ENCODE measurements at places on chromosomes 7 and 10.

DNA sequence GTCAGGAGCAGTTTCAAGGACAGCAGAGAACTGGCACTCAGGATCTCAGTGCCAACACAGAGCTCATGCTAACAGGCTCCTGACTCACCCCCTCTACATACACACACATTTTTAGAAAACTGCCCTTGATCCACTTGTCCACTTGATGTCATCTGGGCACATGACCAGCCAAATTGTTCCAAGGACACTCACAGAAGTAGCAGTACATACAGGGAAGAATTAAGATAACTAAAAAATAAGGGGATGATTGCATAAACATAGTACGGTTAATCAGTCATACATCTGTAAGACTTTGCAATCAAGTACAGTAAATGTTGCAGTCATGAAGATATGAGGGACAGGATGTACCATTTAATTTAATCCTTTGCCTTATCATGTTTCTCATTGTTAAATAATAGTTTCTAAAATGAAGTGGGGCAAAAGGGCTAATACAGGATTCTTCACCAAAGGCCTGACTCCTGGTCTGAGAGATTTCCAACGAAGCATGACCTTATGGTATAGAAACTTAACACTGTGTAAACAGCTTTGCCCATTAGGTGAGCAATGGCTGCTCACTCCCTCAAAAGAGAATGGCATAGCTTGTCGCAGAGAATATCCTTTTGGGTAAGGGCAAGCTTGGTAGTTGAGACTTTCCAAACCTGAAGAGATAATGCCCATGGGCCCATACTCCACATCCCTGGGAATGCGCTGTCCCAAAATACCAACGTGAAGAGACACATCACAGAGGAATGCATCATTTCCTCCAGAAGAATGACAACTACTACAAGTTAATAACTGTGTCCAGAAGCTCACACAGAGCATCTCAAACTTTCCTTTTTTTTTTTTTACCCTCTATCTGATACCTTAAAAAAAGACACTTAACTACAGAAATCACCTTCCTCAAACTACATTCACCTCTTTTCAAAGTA, 94.1 kb downstream of the ARMH3 start:
- peak; percentile 36 for DNase-seq

GRCh38 chr7:46710927-46711326, 789.9 kb upstream of the IGFBP3 start:
- no peak for DNase-seq

DNA sequence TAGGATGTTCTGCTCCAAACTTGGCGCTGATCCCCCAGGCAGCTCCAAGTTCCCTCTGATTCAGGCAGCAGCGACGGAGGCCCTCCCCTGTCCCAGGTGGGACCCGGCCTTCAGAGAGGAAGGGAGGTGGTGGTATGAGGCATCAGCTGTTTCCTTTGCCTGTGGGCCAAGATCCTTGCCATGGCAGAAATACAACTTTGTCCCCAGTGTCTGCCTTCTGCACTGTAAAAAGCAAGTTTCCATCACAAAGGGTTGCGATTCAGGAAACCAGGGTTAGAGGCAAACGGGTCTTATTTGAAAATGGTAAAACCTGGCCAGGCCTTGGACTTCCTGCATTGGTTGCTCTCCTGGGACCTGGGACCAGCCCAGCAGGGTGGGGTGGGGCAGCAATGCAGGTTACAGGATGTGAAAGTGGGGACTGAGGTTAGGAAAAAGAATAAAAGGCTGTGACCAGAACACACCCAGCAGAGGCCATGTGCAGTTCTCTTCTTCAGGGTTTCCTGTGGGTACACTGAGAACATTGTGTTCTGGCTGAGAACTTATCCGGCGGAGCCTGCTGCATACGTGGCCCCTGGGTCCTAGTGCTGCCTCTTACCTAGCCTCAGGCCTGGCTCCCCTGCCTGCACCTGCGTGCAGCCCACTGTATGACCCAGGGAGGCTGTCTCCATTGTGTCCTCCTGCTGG, 25.1 kb upstream of the DDIT4 start:
- no peak for DNase-seq

DNA sequence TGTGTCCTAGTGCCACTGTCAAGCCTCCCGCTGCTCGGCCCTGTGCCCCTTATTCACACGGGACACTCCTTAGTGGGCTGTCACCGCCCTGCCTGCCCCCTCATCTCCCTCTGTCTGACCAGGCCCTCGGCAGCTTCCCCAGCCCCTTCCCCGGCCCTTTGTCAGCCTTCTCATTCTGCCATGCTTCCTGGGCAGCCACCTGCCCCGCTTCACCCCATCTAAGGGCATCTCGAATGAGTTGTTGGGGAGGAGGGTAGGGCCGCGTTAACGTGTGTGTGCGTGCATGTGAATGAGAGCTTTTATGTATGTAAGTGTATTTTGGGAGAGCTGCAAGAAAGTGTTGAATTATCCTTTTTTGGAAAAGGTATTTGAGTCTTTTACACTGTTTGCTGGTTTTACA, 49.7 kb downstream of the GTF2I start:
- no peak for DNase-seq

DNA sequence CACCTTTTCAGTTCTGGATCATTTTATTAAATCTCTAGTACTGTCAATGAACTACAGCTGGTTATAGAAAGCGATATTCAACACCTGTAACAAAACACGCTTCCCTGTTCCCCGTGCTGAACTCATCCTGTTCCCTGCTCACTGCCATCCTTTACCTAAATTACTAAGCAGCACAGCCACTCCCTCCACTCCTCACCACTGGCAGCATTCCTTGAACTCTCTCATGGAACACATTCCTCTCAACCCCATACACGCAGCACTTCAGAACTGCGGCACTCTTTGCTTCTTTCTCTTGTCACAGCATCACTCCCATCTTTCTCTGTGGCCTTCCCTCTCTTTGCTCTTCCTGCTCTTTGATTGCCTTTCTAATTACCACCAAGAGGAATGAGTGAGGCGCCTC, 27.4 kb downstream of the RELN start:
- no peak for DNase-seq

DNA sequence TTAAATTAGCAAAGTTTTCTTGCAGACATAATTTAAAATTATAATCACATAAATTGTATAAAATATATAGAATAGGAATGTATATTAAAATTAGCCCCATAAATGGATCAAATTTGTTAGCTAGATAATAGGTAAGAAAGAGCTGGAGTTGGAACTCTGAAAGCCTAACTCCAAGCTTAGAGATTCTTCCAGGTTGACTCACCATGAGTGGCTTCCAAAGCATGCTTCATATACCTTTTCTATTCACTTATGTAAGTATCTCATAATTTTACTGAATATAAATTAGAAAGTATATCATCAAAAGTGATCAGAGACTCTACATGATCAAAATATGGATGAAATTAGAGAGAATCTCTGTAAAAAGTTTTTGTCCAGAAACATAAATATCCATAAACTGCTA, 320.7 kb upstream of the MAGI2 start:
- DNase-seq, result no peak

- DNase-seq, result no peak
Measured at GRCh38 chr10:103120546-103120945, 72.5 kb downstream of the NT5C2 start.

GRCh38 chr7:158414002-158414401, 173.6 kb downstream of the PTPRN2 start:
- DNase-seq, result no peak

- DNase-seq, result no peak
Measured at GRCh38 chr7:70477036-70478010, 654.6 kb upstream of the GALNT17 start.

GRCh38 chr10:53646525-53646924, 873.9 kb upstream of the MBL2 start:
- DNase-seq, result no peak

DNA sequence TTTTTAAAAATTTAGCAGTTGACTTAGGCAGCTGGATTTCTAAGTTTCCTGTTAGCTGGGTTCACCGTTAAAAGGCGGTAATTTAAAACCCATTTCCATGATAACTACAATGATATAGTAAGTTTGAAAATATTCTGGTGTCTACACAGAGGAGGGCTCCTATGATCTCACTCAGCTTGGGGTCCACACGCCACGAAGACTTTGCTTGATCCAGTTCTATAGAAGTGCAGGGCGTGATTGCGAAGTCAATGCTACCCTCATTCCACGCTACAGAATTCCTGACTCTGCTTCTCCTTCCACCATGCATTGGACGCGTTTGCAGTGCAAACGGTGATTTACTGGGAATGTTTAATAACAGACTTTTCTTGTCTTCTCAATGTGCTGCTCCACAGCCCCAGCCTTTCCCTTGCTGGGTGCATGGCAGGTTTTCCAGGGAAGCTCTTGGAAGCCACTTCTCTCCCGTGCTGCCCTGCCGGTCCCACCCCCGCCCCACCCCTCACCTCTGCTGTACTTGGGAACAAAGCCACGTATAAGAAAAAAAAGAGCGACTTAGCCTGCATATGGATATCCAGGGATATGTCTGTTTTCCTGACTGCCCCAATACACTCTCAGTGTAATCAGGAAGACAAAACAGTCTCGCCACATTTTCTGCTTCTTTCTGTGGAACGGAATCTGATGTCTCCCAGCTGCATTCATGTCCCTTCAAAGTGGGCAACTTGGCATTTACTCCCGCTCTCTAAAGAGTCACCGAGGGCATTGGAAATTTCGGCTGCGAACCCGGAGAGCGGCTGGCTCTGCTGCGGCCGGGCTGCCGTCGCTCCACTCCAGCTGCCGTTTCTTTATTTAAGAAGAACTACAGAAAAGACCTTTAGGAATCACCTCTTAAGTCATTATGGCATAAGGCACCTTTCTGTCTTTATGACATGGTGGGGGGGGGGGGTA, 434.4 kb upstream of the MGMT start:
- DNase-seq, result no peak

DNA sequence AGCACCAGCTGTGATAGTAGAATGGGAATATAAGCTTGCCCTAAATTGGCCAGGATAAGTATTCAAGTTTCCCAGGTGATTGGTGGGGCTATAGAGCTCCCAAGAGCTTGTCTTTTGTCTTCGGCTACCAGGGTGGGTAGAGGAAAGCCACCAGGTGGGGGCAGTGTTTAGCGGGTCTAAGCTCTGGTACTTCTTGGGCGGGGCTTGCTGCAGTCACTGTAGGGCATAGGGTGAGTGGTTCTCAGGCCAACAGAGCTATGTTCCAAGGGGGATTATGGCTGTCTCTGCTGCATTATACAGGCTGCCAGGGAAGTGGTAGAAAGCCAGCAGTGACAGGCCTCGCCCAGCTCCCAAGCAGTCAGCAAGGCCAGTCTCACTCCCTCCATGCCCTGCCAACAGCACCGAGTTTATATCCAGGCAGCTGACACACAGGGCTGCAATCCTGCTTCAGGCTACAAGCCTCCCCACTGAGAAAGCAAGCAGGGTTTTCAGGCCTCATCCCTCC, 110.7 kb downstream of the ZNF467 start:
- peak; percentile 61 for DNase-seq

DNA sequence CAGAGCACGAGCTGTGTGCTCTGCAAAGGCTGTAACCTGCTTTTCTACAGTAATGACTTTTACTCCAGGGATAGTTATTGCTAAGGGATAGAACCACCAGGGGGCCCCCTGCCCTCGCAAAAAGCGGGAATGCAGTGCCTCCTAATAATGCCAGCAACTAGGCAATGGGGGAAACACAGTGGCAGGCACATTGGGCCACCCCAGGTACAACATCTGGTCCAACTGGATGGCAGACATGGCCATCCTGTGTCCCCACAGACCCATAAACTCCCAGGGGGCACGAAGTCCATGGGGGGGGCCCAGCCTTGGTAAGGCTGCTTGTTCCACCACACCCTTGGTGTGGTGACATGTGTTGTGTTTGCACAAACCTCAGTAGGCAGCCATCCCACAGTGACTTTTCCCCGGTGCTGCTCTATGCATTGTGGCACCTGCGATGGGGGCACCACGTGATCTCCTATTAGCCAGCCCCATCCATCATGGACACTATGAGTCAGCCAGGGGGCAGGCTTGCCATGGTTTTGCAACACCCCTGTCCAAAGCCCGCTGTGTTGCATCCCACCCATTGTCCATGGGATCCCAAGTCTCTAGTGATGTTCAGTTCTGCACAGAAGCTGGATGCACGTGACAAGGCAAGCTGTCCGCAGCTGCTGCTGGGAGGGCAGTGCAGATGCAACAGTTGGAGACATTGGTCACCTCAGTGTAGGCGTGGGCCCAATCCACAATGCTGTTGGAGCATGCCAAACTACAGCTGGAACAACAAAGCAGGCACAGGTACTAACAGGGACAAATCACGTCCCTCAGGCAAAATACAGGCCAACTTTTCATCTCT, 84.0 kb downstream of the ANLN start:
- DNase-seq, result peak; percentile 32

DNA sequence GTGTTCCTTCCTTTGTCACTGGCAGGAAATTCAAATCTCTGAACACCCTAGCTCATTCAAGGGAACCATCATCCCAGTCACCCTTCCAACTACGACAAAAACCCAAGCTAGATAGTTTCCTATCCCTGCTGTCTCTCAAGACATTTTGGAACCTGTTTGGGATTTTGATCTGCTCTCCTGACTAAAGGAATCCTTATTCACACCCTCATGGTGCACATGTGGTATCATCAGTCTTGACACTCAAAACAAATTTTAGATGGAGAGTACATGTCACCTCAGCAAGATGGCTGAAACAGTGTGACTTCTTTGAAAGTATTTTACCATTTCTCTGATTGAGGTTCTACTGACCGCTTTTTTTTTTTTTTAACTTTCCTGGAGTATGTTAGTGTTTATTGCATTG, 234.3 kb upstream of the TMEM229A start:
- DNase-seq, result no peak

DNA sequence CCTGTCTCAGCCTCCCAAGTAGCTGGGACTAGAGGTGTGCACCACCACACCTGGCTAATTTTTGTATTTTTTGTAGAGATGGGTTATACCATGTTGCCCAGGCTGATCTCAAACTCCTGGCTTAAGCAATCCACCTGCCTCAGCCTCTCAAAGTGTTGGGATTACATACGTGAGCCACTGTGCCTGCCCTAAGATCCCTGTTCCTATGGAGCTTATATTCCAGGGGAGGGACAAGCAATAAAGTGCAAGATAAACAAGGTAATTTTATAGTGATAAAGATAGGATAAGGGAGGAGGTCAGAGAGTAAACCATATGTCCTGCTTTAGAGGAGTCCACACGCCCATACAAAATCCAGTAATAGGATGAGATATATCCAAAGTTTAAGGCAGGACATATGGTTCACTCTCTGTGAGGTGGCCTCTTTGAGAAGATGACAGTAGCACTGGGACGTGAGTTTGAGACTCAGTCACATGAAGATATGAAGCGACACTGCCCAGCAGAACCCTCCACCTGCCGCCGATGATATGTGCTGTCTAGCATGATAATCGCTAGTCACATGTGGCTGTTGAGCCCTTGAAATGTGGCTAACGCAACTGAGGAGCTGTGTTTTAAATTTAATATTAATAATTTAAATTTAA, 113.5 kb upstream of the PDCD4 start:
- no peak for DNase-seq
